T-helper 1 cell (primary cell): ENCODE measurements at places on chromosomes 12 and 14.

- DNase-seq, result no peak
Observed at GRCh38 chr12:104662908-104663307, 206.2 kb downstream of the CHST11 start.

- no peak for DNase-seq
Observed at GRCh38 chr12:3251691-3252090, 174.5 kb downstream of the TSPAN9 start.

- no peak for DNase-seq
Observed at GRCh38 chr12:58459191-58459590, 461.1 kb downstream of the LRIG3 start.

DNA sequence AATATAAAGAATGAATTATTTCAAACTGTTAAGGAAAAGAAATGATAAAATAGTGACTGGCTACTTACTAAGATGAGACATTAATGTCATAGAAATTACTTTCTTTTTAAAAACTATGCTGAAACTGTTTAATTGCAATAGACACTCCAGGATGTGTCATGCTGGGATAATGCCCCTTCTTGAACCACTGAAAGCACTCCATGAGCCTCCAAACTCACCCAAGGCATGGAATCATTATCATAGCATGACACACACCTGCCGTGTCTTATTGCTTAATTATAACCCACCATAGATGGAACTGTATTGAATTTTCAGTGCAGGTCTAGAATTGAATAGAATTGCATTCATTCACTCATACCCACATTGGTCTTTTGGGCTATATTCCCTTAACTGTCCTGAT lies 4.3 kb downstream of the MBIP start:
- DNase-seq, result no peak

- no peak for DNase-seq
Observed at GRCh38 chr12:57055824-57056223, 5.9 kb upstream of the MYO1A start.

- no peak for DNase-seq
Observed at GRCh38 chr14:98114946-98115345, 1157.1 kb downstream of the BCL11B start.

- DNase-seq, result no peak
Observed at GRCh38 chr12:90339837-90340236, 615.1 kb downstream of the CCER1 start.

- DNase-seq, result no peak
Observed at GRCh38 chr14:104293851-104294627, 155.7 kb downstream of the KIF26A start.

GRCh38 chr12:75190846-75191245 lies 18.8 kb downstream of the KCNC2 start:
- no peak for DNase-seq

- peak; percentile 13 for DNase-seq
Observed at GRCh38 chr12:110780448-110780847, 37.8 kb upstream of the PPP1CC start.

GRCh38 chr14:24190416-24190815 lies 1.8 kb upstream of the IPO4 start:
- no peak for DNase-seq

DNA sequence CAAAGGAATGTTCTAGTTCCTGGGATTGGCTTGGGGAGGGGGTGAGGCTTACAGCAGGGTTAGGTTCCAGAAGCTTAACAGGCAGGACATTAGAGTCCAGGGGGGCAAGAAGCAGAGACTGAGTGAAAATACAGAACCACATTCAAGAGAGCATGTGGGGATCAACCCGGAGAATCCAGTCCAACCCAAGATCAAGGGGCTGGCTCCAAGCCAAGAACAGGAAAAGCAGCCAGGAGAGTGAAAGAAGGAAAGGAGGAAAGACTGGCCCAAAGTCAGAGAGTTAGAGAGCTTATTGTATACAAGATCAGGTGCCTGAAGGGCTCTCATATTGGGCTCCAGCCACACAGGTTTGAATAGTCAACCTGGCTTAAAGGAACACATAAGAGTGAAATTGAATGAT lies 190.3 kb upstream of the CDKN3 start:
- DNase-seq, result no peak

GRCh38 chr12:89650239-89650638 lies 58.4 kb downstream of the ATP2B1 start:
- DNase-seq, result no peak

DNA sequence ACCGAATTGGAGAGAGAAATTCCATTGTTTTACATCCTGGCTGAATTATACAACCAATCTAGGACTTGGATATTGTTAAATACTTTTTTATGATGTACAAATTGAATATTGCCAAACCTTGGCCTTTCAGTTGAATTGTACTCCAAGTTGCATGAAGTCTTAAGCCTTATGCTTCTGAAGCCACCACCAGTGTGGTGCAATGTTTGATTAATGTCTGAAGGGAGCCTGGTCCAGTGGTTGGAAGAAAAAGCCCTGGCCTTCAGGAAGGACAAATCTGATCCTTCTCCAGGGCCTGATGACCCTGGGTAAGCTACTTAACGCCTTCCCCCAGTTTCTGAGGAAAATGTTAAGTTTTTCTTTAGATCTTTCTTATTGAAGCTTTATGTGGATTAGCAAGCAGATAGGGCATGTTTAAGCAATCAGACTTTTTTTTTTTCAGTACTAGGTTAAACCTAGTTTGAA lies 72.0 kb downstream of the PAPOLA start:
- no peak for DNase-seq

DNA sequence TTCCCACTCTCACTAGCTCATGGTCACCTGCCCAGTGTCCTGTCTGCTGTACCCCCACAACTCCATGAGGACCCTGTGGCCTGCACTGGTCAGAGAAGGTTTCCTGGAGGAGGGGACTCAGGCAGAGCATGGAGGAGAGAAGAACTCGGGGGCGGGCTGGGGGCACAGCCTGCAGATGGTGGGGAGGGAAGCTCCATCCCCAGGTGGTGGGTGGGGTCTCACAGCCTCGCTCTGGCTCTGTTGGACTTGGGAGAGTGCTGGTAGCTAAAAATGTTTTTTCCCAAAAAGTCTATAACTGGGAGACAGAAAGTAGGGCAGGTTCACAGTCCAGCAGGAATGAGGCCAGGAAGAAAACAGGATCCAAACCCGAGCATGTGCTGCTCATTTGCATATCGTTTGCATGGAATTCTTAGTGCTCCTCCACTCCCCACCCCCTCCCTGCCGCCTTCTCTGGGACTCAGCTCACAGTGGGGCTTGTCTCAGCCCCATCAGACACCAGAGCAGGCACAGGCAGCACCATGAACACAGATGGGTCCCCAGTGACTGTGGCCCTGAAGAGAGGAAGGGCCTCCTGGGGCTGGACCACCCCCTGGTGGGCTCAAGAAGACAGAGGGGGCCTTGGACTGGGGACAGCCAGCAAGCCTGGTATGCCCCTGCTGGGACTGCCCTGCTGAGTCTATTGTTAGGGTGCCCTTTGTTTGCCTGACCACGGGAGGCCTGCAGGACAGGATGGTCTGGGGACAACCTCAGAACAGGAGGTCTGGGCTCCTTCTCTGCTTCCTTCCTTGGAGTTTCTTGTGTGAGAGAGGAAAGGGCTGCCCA lies 67.0 kb upstream of the SFSWAP start:
- no peak for DNase-seq

GRCh38 chr12:118715647-118716046 lies 265.7 kb upstream of the SRRM4 start:
- no peak for DNase-seq

- no peak for DNase-seq
Observed at GRCh38 chr14:53956427-53957201, at the start of gene BMP4. Gene BMP4, minus strand, starts transcription at chr14:53956825. Its CDS starts 4,603 bp downstream, at chr14:53952222.

- no peak for DNase-seq
Observed at GRCh38 chr14:85587151-85587711, 57.3 kb downstream of the FLRT2 start.

GRCh38 chr12:5013266-5013730 lies 30.4 kb upstream of the KCNA5 start:
- no peak for DNase-seq

- DNase-seq, result peak; percentile 25
Observed at GRCh38 chr14:53151523-53152183, 1.5 kb downstream of the DDHD1 start.

DNA sequence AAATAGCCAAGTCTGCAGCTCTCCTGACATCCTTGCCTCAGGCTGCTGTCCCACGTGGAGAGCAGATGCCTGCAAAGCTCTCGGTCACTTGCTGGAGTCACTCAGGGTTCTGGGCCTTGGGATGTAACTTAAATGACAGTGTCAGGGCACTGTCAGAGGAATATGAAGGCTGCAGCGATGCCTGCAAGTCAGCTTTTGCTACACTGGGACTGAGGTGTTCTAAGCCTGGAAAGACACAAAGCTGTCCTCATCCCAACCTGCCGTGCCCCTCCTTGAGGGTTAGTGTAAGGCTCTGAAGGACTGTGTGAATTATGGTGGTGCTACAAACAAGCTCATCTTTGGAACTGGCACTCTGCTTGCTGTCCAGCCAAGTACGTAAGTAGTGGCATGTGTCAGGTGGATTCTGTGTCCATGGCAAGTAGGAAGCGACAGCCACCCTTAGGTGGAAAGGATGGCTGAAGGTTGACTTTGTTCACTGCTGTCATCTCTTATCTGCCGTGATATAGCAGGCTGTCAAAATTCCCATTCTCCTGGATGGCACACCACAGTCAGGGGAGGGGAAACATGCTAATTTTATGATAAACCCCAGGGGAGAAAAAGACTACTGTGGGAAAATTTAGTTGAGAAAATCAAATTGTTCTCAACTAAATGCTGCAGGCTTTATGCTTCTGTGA lies 79.9 kb downstream of the DAD1 start:
- no peak for DNase-seq

DNA sequence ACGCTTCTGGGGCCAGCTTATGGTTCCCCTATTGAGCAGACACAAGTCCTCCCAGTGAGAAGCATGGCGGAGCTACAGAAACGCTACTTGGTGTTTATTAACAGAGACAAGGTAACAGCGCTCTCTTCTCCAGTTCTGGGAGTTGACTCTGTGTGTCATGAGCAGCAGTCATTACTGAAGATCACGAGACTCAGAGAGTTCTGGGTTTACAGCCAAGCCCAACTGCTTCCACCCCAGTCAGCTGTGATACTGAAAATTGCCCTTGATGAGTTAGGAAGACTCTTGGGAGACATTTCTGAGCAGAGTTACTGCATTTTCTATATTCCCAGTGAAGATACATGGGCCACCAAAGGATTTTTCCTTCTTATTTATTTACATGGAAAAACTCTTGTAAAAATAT lies 48.6 kb downstream of the CFAP251 start:
- no peak for DNase-seq

- DNase-seq, result no peak
Observed at GRCh38 chr14:67319142-67319541, 40.5 kb downstream of the ATP6V1D start.

DNA sequence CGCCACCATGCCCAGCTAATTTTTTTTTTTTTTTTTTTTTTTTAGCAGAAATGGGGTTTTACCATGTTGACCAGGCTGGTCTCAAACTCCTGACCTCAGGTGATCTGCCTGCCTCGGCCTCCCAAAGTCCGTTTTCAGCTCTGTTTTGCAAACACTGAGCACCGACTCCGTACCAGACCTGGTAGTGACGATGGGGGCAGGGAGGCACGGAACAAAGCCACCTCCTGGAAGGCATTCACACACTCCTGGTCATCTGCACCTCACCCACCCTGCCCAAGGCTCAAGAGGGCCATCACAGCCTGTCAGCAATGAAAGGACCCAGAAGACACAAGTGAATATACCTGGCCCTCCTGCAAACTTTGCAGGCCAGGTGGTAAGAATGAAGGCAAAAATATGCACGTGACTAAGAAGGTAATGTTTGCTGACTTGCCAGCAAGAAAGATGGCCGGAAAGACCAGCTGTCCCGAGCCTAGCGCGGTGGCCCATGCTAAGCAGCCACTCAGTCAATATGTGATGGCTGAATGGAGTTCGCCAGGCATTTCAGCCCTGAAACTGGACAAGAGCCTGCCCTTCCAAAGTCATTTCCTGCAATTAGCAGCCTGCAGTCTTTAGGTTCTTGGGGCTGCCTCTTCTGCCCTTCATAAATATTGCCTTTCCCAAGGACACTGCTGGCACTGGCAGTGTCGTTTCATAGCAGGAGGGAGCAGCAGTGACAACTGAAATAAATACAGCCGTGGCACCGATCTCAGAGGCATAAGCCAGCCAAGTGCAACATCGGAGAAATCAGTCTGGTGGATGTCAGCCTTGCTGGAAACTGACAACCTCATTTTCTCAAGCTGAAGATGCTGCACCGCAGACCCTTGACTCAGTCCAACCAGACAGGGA lies 17.6 kb downstream of the MMAB start:
- no peak for DNase-seq

- no peak for DNase-seq
Observed at GRCh38 chr14:74614508-74615495, 2.8 kb upstream of the LTBP2 start.

DNA sequence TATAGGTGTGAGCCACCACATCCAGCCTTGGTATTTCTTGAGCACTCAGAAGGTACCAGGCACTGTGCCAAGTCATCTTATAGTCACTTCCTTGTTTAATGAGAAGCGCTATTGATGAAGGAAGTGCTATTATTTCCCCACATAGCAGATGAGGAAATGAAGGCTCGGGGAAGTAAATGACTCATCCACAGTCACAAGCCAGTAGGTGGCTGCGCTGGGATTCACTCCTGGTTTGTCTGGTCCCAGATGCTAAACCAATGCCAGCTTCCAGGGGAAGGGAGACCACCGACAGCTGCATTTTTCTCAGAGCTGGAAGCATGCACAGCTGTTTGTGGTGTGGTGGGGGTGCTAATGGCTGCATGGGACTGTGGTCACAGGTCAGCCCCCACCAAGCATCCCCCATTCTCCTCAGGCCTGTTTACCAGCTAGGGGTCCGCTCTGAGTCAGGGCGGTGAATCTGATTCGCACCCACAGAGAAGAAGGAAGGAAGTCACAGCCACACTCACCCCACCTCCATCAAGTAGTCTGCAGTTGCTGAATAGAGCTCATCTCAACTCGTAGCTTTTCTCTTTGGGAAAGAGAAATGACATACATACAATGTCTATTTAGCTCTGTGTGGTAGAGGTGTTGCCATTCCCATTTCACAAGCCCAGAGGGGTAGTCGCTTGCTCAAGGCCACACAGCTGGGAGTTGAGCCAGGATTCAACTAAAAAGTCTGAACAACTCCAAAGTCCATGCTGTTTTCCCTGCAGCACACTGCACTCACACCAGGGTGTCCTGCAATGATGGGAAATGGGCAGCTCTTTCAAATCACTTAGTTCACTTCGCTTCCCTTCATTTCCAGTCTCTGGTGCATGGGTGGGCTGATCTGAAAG lies 6.3 kb upstream of the LTBP2 start:
- peak; percentile 48 for DNase-seq

GRCh38 chr12:115174920-115175319 lies 490.9 kb upstream of the TBX3 start:
- no peak for DNase-seq

DNA sequence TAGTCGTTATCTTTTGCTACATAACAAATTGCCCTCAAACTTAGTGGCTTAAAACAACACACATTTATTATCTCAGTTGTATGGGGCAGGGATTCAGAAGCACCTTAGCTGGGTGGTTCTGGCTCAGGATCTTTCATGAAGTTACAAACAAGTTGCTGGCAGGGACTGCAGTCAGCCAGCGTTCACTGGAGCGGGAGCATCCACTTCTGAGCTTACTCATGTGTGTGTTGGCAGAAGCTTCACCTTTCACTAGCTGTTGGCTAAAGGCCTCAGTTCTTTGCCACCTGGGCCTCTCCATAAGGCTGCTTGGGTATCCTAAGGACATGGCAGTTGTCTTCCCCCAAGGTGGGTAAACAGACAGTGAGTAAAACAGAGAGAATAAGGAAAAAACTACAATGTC lies 365.7 kb downstream of the RPS29 start:
- no peak for DNase-seq
